ENCODE measurements at places on chromosomes 7 and 10.

DNA sequence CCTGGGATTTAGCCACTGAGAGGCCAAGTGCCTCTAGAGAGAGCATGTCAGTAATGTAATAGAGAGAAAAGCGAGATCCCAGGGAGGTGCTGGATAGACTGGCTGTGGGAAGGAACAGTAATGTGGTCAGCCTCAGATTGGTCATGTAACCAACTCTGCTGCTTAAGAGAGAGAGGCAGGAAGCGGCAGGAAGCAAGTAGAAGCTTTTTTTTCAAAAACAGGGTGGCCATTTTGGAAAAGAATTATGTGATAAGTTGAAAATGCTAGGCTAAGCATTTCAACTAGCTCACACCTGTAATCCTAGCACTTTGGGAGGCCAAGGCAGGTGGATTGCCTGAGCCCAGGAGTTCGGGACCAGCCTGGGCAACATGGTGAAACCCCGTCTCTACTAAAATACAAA lies 3.7 kb upstream of the PCOLCE start:
- DNase-seq: no peak

GRCh38 chr10:6399231-6399741 lies 180.8 kb downstream of the PRKCQ start:
- DNase-seq: no peak

DNA sequence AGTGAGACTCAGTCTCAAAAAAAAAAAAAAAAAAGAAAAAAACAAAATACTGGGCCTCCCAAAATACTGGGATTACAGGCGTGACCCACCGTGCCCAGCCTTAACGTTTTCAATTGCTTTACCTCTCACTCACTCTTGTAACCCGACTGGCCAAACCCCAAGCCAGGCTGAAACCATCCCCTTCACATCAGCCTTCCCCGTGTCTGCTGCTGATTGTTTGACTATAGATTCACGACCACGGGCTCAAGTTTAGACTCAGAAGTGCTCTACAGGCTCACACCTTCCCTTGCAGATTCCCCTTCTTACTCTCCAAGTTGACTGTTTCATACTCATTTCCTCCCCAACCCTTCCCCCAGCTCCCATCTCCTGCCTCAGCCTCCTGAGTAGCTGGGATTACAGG lies 22.3 kb downstream of the TYW1 start:
- DNase-seq: no peak

DNA sequence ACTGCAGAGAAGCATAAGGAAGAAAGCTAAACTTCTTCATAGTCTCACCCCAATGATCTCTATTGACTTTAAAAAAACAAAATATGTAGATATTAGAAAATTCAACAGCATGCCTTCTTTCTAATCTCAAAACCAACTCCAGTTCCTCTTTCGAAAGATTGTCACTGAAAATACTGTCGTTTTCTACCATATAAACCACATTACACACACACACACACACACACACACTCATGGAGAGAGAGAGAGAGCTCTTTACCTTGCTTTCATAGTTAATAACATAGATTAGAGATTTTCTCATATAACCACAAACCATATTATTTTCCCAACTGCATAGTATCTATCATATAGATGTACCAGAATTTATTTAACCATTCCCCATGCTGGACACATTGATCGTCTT lies 296.2 kb upstream of the MGMT start:
- DNase-seq: no peak

- no peak for DNase-seq
These were observed 22.8 kb upstream of the AGMO start for GRCh38 chr7:15584575-15584974.

DNA sequence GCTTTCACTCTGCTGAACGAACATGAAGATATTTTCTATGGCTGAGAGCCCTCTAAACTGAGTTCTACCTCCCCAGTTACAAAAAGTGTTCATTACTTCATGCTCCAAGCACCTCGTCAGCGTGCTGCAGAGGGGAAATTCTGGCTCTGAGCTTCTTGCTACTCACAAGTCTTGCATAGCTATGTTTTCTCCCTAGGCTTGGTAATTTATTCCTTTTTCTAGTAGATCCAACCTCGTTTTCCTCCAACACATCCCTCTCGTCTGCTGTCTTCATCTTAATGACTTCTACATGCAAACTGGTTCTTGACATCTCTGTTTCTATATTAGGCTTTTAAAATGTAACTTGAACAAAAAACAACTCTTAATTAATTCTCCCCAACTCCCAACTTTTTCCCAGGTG lies 1034.5 kb downstream of the REEP3 start:
- no peak for DNase-seq
